ENCODE measurements at places on chromosomes 2 and 18.

- DNase-seq = no peak
These were observed 429.2 kb downstream of the FIGN start for GRCh38 chr2:163306647-163307046.

DNA sequence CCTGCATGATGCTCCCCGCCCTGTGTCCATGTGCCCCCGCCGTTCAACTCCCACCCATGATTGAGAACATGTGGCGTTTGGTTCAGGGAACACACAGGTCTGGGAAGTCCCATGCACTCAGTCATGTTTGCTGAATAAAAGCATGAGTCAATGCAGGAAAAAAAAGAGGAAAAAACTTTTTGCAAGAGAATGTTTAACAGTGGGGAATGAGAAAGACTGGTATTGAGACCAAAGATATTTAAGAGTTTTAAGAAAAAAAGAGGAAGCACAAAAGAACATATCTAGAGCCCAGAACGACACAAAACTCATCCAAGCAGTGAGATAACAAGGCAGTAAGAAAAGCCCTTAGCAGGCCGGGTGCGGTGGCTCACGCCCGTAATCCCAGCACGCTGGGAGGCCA lies 279.2 kb upstream of the THSD7B start:
- no peak for DNase-seq

GRCh38 chr2:8606226-8606625 lies 75.6 kb upstream of the ID2 start:
- no peak for DNase-seq

DNA sequence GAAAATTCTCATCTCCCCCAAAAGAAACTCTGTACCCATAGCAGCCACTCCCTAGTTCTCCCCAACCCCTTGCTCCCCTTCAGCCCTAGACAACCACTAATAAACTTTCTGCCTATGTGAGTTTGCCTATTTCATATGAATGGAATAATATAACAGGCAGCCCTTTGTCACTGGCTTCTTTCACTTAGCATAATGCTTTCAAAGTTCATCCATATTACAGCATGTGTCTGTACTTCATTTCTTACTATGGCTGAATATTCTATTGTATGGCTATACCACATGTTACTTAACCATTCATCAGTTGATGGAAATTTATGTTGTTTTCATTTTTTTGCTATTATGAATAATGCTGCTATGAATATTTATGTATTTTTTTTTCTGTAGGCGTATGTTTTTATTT lies 442.9 kb downstream of the SLC4A3 start:
- no peak for DNase-seq

DNA sequence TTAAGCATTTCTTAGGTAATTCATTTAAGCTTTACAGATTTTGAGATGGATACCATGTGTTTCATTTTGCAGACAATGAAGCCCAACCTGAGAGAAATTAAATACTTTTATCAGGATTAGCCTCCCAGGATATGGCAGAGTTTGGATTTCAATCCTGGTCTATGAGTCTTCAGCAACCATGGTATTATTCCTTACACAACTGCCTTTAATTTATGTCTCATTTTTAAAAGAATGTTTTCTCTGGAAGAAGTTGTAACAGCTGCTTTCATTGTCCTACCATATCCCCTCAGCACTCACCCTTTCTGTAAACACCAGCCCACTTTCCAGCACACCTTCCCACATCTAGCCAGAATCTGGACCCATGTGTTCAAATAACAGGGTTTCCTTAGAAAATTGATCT lies 863.7 kb upstream of the VRK2 start:
- no peak for DNase-seq

GRCh38 chr2:95385570-95385984 lies 16.9 kb upstream of the FAHD2A start:
- no peak for DNase-seq

- no peak for DNase-seq
These were observed 7.1 kb downstream of the VPS54 start for GRCh38 chr2:64012115-64012514.

DNA sequence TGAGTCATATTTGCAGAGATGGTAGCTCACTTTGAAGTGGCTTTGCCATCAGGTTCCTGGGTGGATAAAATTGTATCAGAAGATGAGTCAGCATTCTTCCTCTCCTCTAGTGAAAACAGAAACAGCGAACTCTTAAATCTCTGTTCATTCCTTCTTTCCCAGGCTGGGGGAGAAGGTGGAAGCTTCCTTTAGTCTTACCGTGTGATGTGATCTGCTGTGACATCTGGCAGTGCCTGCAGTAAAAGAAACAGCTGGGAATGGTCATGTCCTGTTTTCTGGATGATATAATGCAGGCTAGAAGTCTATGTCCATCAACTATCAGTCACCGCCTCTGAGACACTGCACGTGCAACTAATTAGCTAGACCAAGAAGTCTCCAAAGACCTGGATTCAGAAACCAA lies 171.6 kb downstream of the VAPA start:
- no peak for DNase-seq

DNA sequence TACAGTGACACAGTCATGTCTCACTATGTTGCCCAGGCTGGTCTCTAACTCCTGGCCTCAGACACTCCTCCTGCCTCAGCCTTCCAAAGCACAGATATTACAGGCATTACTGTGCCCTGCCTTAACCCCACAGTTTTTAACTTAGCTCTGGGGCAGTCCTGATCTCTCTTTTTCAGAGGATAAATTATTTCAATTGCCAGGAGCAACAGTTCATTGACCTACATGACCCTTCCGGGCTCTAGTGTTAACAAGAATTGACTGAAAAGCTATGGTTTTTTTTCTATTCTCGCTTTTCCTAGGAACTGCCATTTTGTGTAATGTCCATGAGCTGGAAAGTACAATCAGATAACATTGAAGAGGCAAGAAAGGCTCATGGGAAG lies 92.8 kb downstream of the HNRNPLL start:
- DNase-seq = no peak

GRCh38 chr2:236597629-236598028 lies 28.0 kb downstream of the ACKR3 start:
- DNase-seq = no peak

DNA sequence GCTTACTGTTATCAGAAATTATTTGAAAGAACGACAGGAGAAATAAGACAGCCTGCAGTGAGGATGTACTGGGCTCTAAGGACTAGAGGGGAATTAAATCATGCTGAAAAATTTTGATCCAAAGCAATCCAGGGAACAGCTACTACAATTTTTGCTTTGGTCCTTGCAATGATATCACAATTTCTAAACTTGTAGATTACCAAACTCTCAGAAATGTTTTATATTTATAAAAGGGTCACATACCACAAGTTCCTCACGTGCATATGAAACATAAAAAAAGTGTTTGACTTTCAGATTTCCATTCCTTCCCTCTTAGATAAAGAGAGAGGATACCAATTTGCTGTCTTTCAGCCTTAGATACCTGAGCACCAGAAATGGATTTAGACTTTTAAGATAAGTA lies 261.2 kb downstream of the STK39 start:
- DNase-seq = no peak

- no peak for DNase-seq
These were observed 24.1 kb upstream of the ANXA4 start for GRCh38 chr2:69717861-69718273.

- no peak for DNase-seq
These were observed 1188.5 kb upstream of the NRXN1 start for GRCh38 chr2:52220393-52220792.

- DNase-seq = no peak
These were observed 1.5 kb downstream of the ARL5A start for GRCh38 chr2:151826737-151827157.

- DNase-seq = no peak
These were observed 5.5 kb downstream of the DCTN1 start for GRCh38 chr2:74374509-74375205.

GRCh38 chr18:52652391-52652790 lies 312.4 kb downstream of the DCC start:
- DNase-seq = no peak

- no peak for DNase-seq
These were observed 41.3 kb downstream of the ATF2 start for GRCh38 chr2:175126661-175127060.

GRCh38 chr18:76988031-76988826 lies 144.4 kb downstream of the MBP start:
- no peak for DNase-seq

DNA sequence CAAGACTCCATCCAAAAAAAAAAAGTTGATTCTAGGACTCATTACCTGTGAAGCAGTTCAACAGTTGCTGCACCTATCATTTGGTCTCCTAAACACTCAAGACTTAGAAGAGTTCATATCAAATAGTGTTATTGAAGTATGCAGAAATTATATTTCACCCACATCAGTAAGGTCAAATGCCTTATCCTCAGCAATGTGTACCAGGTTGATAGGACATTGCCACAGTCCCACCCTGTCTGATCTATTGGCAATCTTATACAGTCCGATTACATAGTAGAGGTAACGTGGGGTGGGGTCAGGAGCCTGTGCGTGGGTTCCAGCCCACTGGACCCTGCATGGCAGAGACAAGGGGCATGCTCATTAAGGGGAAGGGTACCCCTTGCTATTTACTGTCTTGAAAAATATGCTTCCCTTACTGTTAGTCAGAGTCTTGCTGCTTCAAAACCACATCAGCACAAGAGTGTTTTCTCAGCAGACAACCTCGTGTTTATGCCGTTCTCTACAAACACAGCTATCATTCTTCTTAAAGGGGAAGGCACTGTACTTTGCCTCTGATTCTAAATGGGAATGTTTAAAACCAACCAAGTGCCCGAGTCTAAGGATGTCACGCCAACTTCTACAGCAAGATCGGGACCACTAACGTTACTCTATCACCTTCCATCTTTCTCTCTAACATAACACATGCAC lies 115.2 kb downstream of the MTCL1 start:
- no peak for DNase-seq

GRCh38 chr2:175436076-175436475 lies 254.6 kb upstream of the ATP5MC3 start:
- no peak for DNase-seq

- peak; percentile 74 for DNase-seq
These were observed 34.4 kb downstream of the CENPO start for GRCh38 chr2:24827321-24828237.

GRCh38 chr18:65409261-65409660 lies 341.6 kb upstream of the CDH7 start:
- no peak for DNase-seq

- no peak for DNase-seq
These were observed 206.2 kb downstream of the NCKAP5 start for GRCh38 chr2:133362061-133362476.

GRCh38 chr2:5697562-5697961 lies 5.4 kb downstream of the SOX11 start:
- no peak for DNase-seq

DNA sequence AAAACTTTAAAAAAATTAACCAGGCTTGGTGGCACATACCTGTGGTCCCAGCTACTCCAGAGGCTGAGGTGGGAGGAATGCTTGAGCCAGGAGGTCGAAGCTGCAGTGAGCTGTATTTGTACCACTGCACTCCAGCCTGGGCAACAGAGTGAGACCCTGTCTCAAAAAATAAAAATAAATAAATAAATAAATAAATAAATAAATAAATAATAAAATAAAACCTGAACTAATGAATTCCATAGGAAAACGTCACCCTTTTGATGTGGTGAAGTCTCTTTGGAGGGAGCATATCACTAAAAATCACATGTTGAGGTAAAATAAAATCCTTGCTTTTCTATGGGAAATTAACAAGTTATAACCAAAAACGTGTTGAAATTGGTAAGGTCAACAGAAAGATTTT lies 29.6 kb upstream of the ITGAV start:
- DNase-seq = no peak

- DNase-seq = no peak
These were observed 80.7 kb upstream of the NABP1 start for GRCh38 chr2:191597186-191597751.

DNA sequence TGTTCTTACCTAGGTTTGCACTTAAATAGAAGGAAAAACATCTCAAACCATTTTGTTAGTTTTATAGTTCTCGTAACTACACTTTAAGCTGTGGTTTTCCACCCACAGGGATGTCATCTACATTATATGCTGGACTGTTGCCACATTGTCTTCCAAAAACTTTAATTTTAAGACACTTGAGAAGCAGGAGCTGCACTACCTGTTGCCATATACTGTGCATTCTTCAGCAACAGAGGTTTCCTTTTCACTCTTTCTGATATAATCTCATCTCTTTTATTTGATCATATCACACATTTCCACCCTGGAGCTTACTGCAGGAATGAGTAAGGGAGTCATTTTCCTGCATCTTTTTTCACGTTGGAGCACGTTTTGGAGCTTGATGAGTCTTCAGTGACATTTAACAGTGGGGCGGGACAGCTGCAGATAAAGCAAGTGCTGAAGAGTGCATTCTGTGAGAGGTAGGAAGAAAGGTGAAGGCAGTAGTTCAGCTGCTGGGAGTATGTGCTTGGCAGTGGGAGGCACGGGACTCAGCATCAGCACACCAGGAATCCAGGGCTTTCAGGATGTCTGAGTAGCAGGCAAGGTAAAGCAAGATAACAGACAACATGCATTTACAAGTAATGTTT lies 3.8 kb downstream of the LIMS1 start:
- no peak for DNase-seq

DNA sequence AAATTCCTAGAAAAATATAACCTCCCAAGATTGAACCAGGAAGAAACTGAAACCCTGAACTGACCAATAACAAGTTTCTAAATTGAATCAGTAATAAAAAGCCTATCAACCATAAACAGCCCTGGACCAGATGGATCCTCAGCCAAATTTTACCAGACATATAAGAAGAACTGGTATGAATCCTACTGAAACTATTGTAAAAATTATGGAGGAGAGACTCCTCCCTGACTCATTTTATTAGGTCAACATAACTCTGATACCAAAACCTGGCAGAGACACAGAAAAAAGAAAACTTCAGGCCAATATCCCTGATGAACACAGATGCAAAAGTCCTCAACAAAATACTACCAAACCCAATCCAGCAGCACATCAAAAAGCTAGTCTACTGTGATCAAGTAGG lies 11.3 kb downstream of the NT5C1B start:
- DNase-seq = no peak

- DNase-seq = no peak
These were observed 79.5 kb downstream of the UPP2 start for GRCh38 chr2:158181171-158181570.

DNA sequence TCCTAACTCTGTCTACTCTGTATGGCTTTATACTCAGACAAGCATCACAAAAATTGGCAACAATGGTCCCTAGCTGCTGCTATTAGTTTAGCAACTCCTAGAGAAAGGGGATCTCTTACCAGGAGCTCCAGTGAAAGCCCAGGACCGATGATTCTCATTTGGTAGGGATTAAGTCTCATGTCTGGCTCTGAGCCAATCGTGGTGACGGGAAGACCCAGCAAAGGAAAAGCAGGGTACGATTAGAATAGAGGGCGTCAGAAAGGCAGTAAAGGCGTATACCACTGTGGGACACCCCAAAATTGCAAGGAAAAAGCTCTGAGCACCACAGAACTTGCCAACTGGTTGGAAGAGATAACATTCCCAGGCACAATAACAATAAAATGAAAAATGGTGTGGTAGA lies 129.5 kb downstream of the MTCL1 start:
- DNase-seq = no peak

DNA sequence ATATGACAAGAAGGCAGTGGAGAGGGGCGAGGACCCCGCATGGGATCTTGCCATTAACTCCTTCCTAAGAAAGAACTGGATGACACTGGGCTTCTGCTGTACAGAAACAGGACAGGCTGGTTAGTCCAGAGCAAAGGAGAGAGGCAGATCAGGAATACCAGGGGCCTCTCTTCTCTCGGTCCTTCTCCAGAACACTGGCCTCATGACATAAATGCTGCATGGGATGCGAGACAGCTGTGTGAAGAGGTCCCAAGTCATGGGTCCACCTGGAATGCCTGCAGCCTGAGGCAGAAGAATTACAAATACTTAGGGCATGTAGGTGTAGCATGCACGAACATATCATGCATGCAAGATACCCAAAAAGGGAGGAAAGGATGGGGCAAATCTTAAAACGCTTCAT lies 9.1 kb downstream of the MBOAT2 start:
- DNase-seq = no peak
